ENCODE measurements at places on chromosomes 1 and 21.

- DNase-seq, result no peak
Observed at GRCh38 chr1:67441739-67442281, 11.6 kb upstream of the SERBP1 start.

DNA sequence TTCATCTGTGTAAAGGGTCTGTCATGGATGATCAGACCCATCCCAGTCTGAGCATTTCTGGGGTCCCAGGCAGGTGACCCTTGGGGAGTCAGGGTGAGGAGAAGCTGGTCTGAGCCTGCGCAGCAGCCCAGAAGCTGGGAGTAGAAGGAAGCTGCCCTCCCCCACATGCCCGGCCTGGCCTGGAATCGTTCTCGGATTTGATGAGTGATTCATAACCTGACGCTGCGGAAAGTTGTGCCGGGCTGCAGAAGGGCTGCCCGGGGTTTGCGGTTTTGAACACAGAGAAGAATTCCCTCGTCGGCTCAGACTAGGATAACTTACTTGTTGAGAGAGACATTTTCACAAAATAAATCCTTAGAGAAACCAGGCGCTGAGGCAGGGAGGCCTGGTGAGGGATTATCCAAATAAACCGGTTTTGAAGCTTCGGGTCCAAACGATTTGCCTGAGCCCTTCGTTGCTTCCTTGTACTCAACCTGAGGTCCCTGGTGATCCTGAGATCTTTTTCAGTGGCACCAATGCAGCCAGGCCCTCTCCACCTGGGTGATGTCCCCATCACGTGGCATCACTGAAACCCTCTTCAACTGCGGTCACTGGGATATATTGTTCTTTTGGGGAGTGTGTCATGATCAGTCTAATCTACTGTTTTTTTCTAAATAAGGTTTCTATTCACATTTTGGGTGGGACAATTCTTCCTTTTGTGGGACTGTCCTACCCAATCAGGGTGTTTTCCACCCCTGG lies 29.2 kb downstream of the EPHB2 start:
- peak; percentile 93 for DNase-seq

DNA sequence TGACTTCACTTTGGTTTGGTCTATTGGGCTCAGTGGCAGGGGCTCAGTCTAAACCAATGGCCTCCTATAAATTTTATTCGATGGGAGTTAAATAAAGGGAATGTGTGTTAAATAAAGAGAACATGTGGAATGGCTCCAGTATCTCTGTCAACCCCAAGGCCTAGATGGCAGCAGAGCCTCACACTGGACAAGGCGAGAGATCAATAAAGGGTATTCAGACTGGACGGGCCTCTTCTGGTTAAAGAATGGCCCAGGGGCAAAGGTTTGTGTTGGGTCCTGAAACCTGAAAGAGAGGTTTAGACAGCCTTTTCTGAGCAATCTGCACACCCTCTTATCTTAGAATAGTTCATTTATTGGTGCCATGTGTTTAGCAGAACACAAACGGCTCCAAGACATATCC lies 34.7 kb downstream of the SH3BP5L start:
- DNase-seq, result no peak

GRCh38 chr1:177209357-177209756 lies 38.6 kb downstream of the BRINP2 start:
- peak; percentile 90 for DNase-seq

DNA sequence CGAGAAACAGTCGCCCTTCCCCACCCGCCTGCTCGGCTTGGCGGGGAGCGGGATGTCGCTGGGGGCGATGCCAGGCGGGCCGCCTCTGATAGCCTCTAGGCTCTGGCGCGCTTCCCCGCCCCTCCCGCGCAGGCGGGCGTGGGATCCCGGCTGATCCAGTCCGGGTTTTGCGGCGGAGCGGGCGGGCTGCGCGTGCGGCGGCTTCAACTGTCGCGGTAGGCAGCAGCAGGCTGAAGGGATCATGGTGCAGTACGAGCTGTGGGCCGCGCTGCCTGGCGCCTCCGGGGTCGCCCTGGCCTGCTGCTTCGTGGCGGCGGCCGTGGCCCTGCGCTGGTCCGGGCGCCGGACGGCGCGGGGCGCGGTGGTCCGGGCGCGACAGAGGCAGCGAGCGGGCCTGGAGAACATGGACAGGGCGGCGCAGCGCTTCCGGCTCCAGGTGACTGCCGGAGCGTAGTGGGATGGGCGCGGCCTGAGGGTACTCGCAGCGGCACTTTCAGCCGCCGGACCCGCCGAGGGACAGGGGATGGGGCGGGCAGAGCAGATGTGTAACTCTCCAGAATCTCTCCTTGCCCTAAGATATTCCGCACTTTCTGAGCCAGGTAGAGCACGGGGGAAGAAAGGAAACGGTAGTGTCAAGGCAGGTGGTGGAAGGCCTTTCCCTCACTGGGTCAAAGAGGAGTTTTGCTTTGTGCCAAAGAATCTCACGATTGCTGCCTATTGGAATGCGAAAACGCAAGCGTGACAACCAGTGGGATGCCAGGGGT lies at the start of gene FAAH:
Gene FAAH, plus strand, starts transcription at position 210 of the 764 bp plus-strand sequence. Its CDS starts 32 bp downstream, at position 242.
- no peak for DNase-seq

GRCh38 chr1:40143891-40144575 lies 17.2 kb upstream of the RLF start:
- peak; percentile 48 for DNase-seq

- no peak for DNase-seq
Observed at GRCh38 chr1:229434005-229434640, at the start of gene ACTA1. ACTA1 (minus strand) TSS chr1:229434094; CDS start chr1:229433115, 979 bp downstream.

DNA sequence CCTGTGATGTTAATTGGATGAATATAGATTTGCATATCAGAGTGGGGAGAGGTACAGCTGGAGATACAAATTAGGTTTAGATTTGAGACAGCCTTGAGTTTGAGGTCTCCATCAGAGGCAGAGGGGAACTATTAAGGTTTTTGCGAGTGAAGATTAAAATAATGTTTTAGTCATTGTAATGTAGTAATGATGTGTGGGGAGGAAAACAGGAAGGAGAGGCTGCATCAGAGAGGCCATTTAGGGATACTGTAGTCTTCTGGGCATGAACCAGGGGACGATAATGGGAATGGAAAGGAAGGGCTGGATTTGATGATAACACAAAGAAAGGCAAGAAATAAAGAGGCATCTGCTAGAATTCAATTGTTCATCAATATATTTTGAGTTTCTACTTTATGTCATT lies 9.5 kb downstream of the CD84 start:
- no peak for DNase-seq

DNA sequence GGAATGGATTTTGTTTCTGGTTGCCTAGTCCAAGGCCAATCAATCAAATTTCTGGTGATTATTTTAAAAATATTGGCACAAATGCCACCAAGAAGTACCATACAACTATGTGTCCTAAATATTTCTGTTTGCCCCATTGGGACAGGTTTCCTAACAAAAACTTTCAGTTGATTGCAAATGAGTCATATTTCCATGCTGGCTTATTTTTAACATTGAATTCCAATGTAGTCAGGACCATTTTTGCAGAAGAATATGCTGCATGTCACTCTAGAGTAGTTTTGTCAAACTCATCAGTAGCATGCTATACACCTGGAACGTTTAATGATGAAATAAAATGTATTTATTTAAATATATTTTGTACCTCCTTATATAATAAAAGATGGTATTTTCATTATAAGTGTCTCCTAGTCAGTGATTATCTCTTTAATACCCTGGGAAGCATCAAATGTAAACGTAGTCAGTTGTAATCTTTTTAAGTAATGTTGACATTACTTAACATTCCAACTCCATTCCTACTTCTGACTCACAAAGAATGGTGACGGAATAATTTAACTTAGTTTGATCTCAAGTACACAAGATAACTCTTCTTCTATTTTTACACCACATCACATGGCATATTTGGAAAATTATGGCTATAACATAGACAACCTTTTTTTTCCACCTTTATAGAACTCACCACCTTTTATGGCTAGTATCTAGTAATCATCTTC lies 39.0 kb upstream of the USH2A start:
- peak; percentile 14 for DNase-seq

DNA sequence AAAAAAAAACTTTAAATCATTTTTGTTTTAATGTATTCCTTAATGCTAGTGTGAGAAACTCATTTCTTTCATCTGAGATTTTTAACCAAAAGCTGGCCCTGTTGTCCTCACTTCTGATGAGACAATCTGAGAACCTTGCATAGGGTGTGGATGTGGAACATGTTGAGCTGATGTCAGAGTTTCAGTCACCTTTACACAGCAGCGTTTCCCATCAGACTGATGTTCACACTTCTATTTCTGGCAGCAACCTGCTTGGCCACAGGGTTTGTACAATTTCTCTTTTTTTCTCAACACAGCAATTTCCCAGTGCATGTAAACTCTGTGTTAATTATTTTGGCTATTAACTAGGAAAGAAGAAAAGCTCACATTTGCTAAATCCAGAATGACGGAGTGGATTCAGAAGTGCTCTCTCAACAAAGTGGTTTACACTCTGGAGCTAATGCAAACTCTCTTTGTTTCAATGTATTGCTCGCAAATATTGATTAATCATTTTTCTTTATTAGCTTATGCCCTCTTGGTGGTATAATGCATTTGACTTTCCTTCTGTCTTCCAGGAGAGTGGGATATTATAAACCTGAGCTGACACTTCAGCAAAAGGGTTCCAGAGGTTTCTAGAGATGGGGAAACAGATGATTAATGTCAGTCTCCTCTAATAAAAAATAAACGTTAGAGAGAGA lies 70.5 kb upstream of the HSPA13 start:
- DNase-seq, result no peak

DNA sequence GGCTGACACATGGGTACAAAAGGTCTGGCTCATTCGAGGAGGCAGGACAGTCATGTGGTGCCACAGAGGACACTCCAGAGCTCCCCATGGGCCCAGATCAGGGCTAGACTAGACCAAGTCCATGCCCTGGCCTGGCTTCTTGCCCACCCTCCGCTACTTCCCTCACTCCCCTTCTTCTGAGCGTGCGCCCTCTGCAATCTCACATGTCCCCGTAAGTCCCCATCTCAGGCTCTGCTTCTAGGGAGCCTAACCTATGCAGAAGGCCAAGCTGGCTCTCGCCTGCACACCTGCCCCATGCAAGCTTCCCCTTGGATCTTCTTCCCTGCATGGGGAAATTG lies 553.6 kb downstream of the PTPRU start:
- DNase-seq, result peak; percentile 2

GRCh38 chr1:113396585-113396984 lies 6.3 kb downstream of the MAGI3 start:
- peak; percentile 40 for DNase-seq

DNA sequence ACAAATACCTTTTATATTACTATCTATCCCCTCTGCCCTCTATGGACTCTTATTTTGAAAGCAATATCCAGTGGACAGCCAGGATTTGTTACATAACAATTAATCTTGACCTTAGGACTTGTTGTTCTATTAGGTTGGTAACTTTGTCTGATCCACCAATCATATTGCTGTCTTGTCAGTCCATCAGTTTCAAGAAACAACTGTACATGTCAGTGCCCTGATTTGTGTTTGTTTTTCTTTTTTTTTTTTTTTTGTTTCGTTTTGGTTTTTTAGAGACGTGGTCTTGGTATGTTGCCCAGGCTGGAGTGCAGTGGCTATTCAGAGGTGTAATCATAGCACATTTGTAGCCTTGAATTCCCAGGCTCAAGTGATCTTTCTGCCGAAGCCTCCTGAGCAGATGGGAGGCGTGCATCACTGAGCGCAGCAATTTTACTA lies 1.5 kb upstream of the SCP2 start:
- no peak for DNase-seq

DNA sequence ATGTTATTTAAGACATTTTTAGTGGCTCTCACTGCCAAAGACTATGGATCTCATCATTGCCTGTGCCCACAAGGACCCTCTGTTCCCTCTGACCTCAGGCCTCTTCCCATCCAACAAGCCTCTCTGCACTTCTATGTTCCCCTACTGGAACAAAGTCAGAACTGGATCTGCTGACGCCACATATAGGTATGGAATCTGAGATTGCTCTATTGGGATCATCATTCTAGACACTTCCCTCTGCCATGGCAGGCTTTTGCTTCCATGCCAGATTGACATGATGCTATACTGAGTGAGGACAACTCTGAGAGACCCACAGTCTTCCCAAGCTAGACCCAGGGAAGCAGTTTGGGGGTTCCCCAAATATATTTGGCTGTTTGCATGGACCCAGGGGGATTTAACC lies 76.0 kb upstream of the ZNF648 start:
- no peak for DNase-seq

DNA sequence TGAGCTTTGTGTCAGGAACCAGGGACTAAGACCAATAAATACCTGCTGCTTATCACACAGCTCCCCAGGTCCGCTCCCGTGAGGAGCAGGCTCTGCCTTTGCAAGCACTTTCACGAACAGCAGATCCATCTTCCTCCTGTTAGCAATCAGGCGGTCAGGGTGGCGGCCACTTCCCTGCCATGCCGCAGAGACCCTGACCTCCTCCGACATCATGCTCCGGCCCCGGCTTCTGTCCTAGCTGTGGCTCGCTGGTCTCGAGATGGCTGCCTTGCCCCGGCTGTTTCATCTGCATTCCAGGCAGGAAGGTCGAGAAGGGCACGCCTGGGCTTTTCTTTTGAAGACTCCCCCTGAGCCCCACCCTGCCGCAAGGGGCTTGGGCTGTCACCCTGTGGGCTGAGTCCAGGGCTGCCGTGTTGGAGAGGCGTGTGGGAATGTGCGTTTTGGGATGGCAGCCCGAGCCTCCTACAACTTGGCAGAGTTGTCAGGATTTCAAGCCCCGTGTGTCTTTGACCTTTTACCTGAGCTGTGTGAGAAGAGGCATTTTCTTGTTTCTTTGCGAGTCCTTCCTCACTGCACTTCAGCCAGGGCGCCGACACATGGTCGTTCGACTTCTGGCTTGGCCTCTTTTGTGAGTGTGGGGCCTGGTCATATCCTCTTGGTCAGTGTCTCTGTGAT lies 59.5 kb downstream of the AGPAT3 start:
- no peak for DNase-seq

GRCh38 chr1:34131396-34132160 lies 33.5 kb downstream of the CSMD2 start:
- DNase-seq, result no peak

GRCh38 chr1:183061194-183061593 lies 38.0 kb downstream of the LAMC1 start:
- no peak for DNase-seq

- no peak for DNase-seq
Observed at GRCh38 chr1:209527993-209528717, 55.4 kb upstream of the CAMK1G start.

DNA sequence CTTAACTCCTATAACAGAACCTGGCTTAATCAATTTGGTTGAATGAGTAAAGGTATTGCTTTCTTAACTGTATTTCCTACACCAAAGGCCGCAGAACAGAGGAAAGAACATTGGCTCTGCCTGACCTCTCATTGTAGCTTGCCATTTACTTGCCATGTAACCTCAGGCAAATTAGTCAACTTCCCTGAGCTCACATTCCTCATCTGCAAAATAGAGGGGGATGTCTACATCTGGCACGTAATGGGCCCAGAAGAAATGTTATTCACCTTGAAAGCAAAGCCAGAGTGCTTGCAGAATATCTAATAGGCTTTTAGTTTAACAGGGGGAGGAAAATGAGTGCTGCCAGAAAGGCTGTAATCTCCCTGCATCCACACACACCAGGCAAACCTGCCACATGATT lies 44.3 kb downstream of the LAMC2 start:
- DNase-seq, result no peak

GRCh38 chr1:15384301-15384901 lies 25.3 kb upstream of the EFHD2 start:
- DNase-seq, result no peak

GRCh38 chr1:59165353-59165752 lies 131.5 kb upstream of the FGGY start:
- no peak for DNase-seq

- no peak for DNase-seq
Observed at GRCh38 chr1:61447968-61448430, 276.9 kb downstream of the TM2D1 start.

- no peak for DNase-seq
Observed at GRCh38 chr1:114086601-114087368, 66.9 kb downstream of the SYT6 start.

Data from AG08396 (cell line).